Effector memory CD8-positive, alpha-beta T cell (primary cell): ENCODE measurements at places on chromosomes 2 and 18.

GRCh38 chr2:134679745-134680144 is 39.1 kb downstream of the TMEM163 start:
- DNase-seq = peak; percentile 33

DNA sequence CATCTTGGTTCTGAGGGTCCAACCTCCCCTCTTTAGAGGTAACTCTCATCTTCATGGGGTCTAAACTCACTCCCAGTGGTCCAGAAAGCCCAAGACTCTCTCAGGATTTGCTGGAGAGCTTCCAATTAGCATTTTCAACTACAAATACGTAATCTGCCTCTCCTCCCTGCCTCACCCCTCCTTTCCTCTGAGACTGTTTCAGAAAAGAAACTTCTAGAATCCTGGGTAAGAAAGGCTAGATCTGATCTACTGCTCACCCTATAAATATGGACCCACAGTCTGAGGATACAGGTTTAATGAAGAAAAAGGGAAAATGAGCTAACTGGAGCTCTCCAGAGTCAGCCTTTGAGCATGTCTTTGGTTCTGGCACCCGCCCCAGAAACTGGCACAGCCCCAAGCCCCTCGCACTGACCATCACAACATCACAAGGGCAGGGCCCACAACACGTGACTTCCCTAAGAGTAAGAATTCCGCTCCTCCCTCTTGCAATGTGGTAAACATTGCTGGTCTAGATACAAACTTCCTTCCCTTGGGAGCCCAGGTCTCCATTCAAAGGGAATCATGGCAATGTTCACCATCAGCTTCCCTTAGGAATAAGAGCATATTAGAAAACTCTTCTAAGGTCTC is 21.7 kb upstream of the IHH start:
- DNase-seq = no peak

DNA sequence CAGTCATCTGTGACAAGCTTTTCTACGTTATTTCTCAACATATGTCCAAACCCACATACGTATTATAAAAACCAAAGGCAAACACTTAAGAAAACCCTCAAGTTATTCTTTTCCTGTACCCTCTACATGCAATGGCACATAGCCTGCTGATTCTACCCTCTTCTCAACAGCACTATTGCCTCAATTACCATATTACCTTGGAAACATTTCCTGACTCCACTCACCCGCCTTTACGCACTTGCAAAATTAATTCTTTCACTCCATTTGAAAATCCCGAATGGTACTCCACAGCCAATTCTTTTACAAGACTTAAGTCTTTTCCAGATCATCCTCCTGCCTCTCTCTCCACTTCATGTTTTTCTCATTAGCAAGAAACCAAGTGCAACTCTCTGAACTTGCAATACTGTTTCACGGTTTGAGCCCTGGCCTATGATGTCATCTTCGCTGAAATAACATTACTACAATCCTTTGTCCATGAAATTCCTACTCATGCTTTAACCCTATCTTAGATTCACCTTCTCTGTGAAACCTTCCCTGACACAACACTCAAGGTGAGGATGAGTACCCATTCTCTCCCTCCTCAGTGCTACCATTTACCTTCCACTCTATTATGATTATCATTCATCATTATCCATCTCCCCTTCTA is 29.0 kb downstream of the SESTD1 start:
- no peak for DNase-seq

- DNase-seq = no peak
These were observed 162.7 kb downstream of the INHBB start for GRCh38 chr2:120508567-120509041.

GRCh38 chr2:139969323-139969722 is 1189.1 kb upstream of the NXPH2 start:
- no peak for DNase-seq

- DNase-seq = no peak
These were observed 21.1 kb downstream of the EMX1 start for GRCh38 chr2:72938455-72938854.

- no peak for DNase-seq
These were observed 212.0 kb downstream of the SPAG16 start for GRCh38 chr2:213496226-213496625.

DNA sequence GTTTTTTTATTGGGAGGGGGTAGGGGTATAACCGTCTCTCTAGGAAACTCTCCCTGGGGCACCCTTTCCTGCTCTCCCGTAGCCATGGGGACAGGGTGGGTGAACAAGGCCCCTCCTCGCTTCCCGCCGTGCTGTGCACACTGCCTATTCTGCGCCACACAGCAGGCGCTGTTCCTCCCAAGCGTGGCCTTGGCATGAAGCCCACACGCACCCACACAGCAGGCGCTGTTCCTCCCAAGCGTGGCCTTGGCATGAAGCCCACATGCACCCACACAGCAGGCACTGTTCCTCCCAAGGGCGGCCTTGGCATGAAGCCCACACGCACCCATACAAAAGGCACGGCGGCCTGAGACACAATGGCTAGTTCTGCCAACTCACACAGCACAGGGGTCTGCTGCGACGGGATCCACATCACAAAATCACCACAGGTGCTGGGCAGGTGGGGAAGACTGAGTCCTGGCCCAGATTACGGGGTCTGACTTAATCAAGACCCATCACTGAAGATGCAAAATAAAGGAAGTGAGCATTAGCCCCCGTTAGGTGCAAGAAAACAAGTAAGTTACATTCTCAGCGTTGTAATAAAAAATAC is 46.6 kb upstream of the TPO start:
- DNase-seq = no peak

GRCh38 chr2:206154197-206154596 is 5.0 kb downstream of the NDUFS1 start:
- no peak for DNase-seq

DNA sequence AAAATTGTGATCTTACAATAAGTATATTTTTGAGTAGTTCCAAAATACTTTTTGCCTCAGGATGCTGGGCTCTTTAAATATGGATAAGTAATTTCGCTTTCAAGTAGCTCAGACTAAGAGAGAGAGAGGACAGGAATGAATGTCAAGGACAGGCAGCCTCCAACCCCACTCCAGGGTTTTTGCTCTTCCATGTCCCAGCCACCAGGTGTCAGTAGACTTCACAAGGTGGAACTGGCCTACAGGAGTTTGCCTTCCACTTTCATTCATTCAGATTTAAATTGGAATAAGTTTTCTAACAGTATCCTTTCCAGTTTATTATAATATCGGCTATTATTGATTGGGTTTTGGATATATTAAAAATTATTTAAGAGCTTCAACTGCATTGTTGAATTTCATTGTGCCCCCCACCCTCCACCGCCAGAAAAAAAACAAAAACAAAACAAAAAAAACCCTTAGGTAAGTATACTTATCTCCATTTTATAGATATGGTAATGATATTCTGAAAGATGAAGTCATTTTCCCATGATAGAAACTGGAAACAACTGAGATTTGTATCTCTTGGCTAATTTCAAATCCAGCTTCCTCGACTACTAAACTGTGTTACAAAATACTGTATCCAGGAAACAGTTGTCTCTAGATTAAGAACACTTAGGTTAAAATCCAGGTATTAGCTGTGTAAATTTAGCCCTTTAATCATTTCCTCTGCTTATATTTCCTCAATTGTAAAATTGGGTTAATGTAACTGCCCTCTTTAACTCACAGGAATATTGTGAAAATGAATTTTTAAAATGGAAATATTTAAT is 793.1 kb downstream of the ERBB4 start:
- no peak for DNase-seq

DNA sequence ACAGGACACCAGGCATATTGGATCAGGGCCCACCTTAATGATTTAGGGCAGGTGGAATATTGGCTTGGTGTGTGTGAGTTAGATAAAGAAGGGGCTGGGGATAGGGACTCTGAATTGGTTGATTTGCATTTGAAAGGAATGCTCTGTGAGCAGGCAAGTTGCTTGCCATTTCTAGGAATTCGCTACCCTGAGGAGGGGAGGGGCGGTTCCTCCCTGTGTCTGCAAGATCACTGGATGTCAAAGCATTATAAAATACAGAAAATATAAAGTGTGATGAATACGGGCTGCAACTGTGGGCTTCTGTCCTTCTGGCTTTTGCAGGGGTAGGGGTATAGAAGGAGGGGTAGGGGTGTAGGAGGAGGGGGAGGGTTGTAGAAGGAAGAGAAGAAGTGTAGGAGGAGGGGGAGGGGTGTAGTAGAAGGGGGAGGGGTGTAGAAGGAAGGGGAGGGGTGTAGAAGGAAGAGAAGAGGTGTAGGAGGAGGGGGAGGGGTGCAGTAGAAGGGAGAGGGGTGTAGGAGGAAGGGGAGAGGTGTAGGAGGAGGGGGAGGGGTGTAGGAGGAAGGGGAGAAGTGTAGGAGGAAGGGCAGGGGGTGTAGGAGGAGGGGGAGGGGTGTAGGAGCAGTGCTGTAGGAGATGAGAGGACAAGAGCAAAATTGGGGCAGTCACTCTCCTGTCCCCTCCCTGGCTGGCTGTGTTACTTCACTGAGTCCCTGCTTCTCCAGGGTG is 238.0 kb upstream of the COPS8 start:
- no peak for DNase-seq

DNA sequence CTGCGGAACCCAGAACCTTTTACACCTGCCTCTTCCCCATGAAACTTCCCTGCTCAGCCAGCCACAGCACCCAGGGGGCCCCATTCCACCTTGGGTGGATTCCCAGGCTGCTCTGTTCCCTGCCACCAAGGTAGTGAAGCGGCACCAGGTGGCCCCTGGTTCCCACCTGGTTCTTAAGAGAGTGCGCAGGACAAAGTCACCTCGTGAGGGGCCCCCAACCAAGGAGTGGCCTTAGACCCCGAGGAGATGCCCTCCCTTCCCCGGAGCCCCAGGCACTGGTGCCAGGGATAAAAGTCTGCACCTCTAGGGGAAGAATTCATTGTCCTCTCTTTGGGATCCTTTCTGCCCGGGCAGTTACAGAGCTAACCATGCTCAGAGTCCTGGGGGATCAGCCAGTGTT is 3.1 kb upstream of the LPIN1 start:
- no peak for DNase-seq

GRCh38 chr2:14681608-14682007 is 49.1 kb downstream of the LRATD1 start:
- no peak for DNase-seq

DNA sequence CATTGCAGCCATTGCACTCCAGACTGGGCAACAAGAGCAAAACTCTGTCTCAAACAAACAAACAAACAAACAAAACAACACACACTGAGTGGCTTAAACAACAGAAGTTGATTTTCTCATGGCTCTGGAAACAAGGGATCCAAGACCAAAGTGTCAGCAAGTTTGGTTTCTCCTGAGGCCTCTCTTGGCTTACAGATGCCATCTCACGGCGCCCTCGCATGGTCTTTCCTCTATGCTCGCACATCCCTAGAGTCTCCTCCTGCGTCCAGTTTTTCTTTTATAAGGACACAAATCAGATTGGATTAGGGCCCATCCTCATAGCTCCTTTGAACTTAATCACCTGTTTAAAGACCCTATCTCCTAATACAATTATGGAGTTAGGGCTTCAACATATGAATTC is 133.4 kb upstream of the LRRTM1 start:
- DNase-seq = no peak

DNA sequence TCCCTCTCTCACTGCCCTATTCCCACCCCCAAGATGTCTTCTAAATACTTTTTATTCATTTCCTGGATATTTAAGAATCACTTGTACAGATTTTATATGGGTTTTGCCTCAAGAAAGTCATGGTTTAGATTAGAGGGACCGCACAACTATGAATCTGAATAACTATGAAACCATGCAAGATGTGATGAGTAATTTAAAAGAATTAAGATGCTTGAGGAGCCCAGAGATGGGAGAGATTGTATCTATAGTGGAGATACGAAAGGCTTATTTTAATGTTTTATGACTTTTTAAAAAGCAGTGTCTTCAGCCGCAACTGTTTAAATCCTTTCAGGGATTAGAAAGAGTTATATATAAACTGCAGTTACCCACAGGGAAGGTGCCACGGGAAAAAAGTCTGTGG is 324.1 kb downstream of the LPIN1 start:
- DNase-seq = no peak

GRCh38 chr2:30584116-30584515 is 137.1 kb downstream of the LCLAT1 start:
- no peak for DNase-seq

GRCh38 chr2:173037245-173038120 is 38.2 kb upstream of the MAP3K20 start:
- DNase-seq = no peak

DNA sequence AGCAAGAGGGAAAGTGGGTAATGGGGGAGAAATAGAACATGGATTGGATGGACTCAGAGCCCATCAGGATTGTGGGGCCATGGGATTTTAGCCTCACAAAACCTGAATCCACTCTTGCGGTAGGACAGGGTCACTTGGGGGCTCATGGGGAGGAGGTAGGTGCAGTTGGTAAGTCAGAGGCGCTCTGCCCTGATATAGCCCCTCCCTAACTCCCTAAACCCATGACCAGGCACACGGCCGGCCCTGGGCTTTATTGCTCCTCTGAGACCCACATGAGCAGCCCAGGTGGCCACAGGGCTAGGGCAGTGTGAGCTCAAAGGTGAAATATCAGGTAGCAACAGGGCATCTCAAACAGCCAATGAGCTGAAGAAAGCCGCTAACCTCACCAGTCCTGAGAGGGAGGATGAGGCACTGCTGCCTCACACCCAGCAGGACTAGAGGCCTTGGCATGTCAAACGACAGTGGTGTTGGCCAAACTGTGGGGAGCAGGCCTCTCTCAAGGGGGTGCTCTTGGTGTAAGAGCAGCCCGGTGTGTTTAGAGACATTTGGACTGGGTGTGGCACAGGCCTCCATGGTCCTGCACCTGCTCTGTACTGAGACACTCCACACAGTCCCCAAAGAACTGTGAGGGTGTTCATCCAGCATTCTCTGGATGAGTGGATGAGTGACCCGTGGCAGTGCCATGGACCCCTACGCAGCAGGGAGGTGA is 90.8 kb upstream of the HS6ST1 start:
- DNase-seq = no peak

DNA sequence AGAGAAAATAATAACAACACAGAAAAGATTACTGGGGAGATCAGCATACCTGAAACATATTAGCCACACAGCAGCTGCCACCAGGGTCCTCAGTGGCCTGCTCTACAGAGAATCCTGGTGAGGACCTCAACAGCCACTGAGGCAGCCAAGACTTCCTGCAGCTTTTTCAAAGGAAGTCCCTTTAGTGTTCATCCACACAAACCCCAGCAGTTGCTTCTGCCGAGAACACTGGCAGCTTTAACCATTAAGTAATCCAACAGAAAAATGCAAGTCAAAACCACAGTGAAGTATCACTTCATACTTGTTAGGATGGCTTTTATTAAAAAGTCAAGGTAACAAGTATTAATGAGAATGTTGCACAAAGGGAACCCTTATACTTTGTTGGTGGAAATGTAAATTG is 542.0 kb upstream of the GCFC2 start:
- DNase-seq = no peak

DNA sequence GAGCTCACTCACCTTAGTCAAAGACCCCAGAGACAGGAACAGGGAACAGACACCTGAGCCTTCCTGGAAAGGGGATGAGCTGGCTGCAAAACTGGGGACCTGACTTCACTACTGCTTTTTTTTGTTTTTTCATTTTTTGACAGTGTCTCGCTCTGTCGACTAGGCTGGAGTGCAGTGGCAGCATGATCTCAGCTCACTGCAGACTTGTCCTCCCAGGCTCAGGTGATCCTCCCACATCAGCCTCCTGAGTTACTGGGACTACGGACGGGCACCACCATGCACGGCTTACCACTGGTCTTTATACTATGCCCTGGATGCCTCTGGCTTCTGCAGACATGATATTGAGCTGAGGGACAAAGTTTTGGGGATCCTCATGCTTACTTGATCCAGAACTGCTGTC is 184.1 kb downstream of the INSIG2 start:
- DNase-seq = no peak
